ENCODE measurements at places on chromosomes 3 and 15.

DNA sequence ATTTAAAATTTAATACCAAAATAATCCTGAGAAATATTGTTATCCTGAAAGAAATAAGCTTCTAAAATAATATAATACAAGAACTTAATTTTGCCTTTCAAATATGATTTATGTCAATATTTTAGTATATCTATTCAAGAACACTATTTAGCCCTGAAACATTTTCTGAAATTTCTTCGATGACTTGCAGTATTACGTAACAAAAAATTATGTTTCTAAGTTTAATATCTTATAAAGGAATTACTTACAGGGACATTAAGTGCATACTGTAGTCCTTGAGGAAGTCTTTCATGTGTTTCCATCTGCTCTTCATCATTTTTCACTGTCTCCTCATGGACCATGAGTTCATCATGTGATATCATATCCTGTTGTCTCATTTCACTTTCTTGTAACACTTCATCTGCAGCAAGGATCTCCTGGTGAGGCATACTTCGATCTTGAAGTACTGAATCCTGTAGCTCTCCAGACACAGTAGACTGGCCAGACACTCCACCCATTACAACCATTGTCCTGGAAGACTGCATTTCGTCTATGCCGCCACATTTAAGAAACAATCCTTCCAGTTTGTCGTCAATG lies 62.0 kb downstream of the ZNF148 start:
- peak; percentile 27 for DNase-seq

GRCh38 chr3:165636684-165637015 lies 200.6 kb downstream of the BCHE start:
- no peak for DNase-seq

DNA sequence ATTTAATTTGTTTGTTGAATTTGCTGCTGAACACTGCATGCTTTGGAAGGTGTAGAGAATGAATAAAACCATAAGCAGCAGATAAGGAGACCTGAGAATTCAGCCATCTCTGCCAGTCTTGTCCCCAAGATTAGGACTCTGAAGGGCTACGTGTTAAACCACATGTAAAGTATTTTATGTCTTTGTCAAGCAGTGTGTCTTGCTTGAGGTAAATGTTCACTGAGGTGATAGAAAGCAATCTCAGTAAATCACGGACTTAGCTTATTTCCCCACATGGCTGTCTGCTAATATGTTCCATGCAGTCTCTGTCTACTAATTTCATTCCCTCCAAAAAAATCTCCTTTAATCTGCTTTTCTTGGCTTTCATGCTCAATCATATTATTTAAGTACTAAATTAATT lies 467.1 kb downstream of the RAP2B start:
- no peak for DNase-seq

GRCh38 chr3:193978030-193978429 lies 157.9 kb upstream of the HES1 start:
- DNase-seq: no peak

- peak; percentile 84 for DNase-seq
These were observed 50.4 kb upstream of the ADCY5 start for GRCh38 chr3:123499322-123499721.

- no peak for DNase-seq
These were observed 166.6 kb downstream of the TIGIT start for GRCh38 chr3:114460459-114460858.

DNA sequence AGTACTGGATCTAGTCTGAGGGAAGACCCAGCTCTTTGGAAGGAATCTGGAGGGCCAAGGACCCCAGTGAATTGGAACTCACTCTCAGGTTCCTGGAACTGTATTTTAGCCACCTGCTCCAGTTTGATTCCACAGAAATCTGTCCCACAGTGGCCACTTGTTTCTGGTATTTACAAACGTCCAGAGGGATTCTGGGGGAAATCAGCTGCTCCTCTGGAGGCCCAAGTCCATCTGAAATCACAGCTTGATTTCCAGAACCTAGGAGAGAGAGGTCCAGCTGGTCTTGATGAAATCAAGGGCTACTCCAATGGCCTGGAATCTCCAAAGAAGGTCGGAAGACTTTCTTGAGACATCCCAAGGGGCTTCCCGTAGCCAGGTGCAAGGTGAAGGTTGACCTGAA lies 132.3 kb upstream of the UMPS start:
- no peak for DNase-seq

DNA sequence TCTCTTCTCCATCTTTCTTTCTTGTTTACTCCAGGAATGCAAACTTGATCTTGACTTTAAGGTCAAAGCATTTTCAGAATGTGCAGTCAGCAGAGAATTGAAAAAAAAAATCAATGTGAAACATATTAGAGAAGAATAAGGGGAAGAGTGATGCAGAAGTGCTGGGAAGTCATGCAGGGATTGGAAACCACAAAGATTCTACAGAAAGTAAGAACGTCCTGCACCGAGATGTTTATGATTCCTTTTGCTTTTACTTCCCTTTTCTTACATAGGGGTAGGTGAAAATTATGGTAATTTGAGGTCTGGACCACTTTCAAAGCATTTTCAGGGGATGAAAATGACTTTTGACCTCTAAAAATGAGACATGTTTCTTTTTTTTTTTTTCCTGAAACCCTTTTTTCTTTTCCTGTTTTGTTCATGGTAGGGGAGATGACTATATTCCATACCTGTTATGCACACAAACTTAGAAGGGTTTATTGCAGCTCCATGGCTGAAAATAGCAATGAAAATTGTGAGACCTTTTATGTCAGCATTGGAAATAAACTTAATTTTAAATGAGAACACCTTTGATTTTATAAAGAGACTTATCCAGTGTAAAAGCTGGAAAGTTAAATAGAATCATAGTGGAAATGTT lies 623.5 kb upstream of the TBL1XR1 start:
- DNase-seq: peak; percentile 15

GRCh38 chr15:74692327-74692726 lies 3.5 kb downstream of the EDC3 start:
- no peak for DNase-seq

DNA sequence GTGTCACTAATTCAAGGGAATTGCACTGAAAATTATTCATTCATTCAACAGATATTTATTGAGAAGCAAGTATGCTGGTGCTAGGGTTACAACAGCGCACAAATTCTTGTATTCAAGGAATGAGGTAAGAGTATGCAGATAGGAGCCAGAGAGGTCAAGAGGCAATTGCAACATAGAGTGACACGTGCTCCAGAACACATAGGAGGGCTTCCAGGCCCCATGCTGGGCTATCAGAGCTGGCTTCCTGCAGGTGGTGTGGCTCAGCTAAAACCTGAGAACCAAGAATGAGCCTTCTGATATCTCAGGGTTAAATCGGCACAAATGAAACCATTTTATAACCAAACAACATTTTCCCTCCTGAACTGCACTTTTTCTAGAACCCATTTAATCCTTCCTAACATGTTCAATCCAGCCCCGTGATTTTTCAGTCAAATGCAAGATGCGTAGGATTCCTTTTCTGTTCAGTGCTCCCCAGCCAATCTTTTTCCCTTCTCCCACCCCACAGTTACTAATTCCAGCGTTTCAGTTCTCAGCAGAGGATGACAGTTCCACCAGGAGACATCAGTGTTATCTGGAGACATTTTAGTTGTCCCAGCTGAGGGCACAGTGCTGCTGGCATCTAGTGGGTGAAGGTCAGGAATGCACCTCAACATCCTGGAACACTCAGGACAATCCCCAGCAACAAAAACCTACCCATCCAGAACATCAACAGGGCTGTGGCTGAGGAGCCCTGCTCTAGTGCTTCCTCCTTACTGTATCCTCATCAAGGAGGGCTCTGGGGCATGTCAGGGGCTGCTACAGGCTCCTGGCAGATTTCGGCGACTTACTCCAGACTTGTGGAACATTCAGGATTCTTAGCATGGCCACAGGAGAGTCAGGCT lies 13.1 kb downstream of the CCR5AS start:
- no peak for DNase-seq

GRCh38 chr3:44241706-44242105 lies at the start of gene TOPAZ1:
Gene TOPAZ1, plus strand, starts transcription at chr3:44241886. Its CDS starts 168 bp downstream, at chr3:44242054.
- DNase-seq: no peak

GRCh38 chr3:58191361-58191991 lies 19.3 kb downstream of the DNASE1L3 start:
- DNase-seq: no peak

GRCh38 chr3:112512320-112512719 lies 13.0 kb upstream of the BTLA start:
- DNase-seq: no peak

- DNase-seq: no peak
These were observed 126.5 kb downstream of the ECT2 start for GRCh38 chr3:172877011-172877410.

DNA sequence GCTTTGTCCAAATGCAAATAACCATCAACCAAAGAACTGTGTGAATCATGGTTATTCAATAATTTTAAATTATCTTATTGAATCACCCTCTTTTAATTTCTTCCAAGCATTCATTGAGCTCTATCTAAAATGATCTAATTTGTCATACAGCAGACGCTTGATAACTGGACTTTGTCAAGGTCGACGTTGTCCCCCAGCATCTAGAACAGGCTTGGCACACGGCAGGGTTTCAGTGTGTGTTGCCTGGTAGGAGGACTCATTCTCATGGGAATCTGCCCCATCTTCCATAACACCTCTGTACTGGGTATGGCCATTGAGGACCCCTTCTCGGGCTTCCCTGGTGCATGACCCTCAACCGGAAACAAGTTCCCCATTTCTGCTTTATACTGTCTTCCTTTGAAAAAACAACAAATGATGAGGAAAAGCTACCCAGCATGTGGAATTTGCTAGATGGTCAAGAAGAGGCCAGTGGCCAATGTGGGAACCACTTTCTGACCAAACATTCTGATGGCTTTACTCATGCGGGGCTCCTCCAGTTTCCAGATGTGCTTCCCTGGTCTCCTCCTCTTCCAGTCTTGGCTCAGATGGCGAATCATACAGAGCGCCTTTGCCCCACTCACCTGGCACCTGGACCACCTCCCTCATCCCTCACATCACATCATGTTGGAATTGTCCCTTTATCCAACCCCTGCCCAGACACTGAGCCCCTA lies 41.7 kb upstream of the SEC22A start:
- peak; percentile 85 for DNase-seq

DNA sequence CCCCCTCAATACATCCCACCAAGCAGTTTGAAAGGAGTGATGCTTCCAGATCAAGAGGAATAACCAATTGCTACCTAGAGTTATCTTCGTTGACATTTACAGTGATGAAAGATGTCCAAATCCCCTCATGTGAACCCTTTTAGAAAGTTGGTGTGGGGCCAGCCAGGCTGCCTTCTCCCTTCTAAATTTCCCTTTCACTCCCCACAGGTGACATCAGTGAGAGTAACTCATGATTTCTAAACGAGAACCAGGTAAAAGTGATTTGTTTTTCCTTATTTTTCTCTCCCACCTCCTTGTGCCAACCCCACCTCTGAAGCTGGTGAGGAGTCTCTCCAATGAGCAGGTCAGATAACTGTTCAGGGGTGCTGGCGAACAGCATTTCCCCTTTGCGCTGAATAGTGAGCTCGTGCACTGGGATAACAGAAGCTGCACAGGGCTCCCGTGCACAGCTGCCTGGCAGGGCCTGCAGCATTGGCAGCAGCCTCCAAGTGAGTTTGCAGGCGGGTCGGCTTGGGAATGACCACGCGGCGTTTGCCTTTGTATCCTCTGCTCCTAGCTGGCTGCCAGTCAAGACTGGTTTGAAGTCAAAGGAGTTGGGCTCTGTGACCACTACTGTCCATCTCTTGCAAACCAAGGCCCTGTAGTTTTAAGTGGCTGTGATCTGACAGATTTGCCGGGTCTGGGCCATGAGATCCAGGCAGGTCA lies 70.2 kb upstream of the CORO2B start:
- DNase-seq: no peak

GRCh38 chr3:23157331-23157730 lies 45.8 kb upstream of the UBE2E2 start:
- no peak for DNase-seq

GRCh38 chr3:127044996-127045395 lies 62.1 kb downstream of the PLXNA1 start:
- peak; percentile 31 for DNase-seq

GRCh38 chr3:188220988-188221818 lies 67.2 kb downstream of the LPP start:
- DNase-seq: peak; percentile 85

DNA sequence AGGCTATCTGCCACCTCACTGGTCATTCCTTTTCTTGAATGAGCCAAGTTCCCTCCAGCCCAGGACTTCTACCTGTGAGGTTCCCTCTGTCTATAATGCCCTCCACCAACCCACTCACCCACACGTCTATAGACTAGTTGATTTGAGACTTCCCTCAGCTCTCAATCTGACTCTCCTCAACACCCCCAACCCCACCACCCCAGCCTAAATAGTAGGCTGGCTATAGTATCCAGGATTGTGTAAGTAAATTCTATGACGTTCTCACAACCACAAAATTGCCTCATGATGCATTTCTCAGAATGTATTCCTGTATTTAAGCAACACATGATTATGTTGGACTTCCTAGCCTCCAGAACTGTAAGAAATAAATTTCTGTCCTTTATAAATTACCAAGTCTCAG lies 2.2 kb downstream of the PLSCR1 start:
- DNase-seq: no peak

- DNase-seq: peak; percentile 65
These were observed 160.2 kb upstream of the TBL1XR1 start for GRCh38 chr3:177357352-177358090.

- DNase-seq: peak; percentile 19
These were observed 108.8 kb downstream of the SEMA5B start for GRCh38 chr3:122918576-122919290.

DNA sequence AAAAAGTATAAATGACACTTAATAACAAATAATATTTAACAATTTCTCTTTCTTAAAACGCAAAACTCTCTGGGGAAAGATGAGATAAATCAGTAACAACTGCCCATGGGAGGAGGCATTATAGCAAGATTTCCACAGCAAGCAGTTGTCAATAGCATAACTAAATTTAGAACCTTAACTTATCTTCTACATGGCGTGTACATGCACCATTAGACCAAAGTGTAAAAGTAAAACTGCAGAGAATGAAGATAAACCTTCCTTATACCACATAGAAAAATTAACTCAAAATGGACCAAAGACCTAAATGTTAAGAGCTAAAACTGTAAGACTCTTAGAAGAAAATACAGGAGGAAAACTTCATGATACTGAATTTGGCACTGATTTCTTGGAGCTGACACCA lies 39.9 kb downstream of the MYO5A start:
- no peak for DNase-seq

GRCh38 chr3:162643245-162643644 lies 1146.6 kb downstream of the OTOL1 start:
- no peak for DNase-seq

- peak; percentile 34 for DNase-seq
These were observed 53.3 kb upstream of the LIPC start for GRCh38 chr15:58378241-58379085.

- DNase-seq: no peak
These were observed 11.3 kb downstream of the NR2F2 start for GRCh38 chr15:96341513-96342405.

- no peak for DNase-seq
These were observed 20.3 kb downstream of the IL12A start for GRCh38 chr3:160008961-160009360.

GRCh38 chr3:97885931-97886824 lies 64.4 kb downstream of the CRYBG3 start:
- no peak for DNase-seq

GRCh38 chr3:48187301-48187578 lies 977 bp downstream of the CDC25A start:
- DNase-seq: no peak

Data from AG08395 (cell line).